ENCODE measurements at places on chromosomes 2 and 18. TPM values are rescaled to one million over a fixed set of nuclear protein-coding genes. Genes with fewer than 3 reads are reported as not detected.

DNA sequence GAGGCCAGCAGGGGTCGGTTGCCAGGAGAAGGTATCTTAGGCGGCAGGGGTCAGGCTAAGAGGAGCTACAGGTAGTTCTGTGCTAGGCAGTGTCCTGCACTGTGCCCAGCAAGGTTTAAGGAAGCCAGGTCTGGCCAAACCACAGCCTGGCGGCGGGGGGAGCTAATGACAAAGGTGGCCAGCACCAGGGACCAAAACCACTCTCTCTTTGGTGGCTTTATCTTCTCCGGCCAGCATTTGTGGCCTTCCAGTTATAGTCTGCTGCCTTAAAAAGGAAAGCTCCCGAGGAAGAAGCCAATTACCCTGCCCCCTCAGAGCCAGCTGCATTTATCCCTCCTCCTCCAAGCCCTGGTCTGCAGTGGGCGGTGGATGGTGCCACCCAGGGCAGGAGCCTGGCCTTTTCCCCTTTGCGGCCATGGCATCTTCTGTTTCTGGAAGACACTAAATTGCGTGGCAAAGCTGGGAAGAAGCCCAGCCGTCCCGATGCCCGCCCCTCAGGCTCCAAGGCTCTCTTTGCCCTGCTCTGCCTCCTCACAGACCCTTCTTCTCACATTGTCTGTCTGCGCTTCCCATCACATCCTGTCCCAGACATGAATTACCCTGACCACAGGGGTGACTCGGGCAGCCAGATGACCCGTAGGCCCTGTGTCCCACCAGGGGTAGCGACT, 94.6 kb downstream of the EN1 start:
- no peak for DNase-seq

GRCh38 chr18:40606996-40607395, 1348.0 kb upstream of the PIK3C3 start:
- no peak for DNase-seq

TMEM169 gene
- 0.16 TPM for total RNA-seq

GRCh38 chr18:55376387-55376786, 211.6 kb downstream of the TCF4 start:
- no peak for DNase-seq

CHST9 gene
- 0.23 TPM for total RNA-seq

GRCh38 chr2:156466739-156467405, 30.7 kb downstream of the GPD2 start:
- peak; percentile 74 for DNase-seq

- peak; percentile 78 for DNase-seq
Observed at GRCh38 chr2:68849579-68850030, 21.6 kb downstream of the BMP10 start.

CTAGE1 gene
- total RNA-seq: not detected
